ENCODE measurements at places on chromosomes 7 and 10.

DNA sequence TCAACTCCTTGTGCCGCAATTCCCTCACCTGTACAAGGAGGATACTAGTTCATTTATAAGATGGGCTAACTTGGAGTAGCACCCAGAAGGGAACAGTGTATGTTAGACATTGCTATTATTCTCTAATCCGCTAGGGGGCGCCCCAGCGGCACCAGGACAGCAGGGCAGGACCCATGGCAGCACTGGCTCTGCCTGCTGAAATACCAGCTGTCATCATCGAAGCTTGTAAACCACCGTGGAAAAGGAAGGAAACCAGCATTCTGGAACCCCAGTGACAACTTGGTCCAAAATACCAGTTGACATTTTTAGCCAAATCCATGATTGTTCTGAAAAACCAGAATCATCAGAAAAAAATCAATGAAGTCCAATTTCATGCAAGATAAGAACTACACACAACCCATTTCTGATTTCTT lies 134.4 kb downstream of the ITGA8 start:
- DNase-seq: peak; percentile 4

GRCh38 chr10:58467931-58468635 lies 44.6 kb upstream of the BICC1 start:
- DNase-seq: no peak

- DNase-seq: no peak
Observed at GRCh38 chr10:58393317-58393716, 8.1 kb downstream of the TFAM start.

- no peak for DNase-seq
Observed at GRCh38 chr10:122112625-122113160, 123.7 kb downstream of the TACC2 start.

GRCh38 chr7:155830961-155831806 lies 18.9 kb upstream of the SHH start:
- DNase-seq: no peak

- no peak for DNase-seq
Observed at GRCh38 chr10:106714734-106715555, 449.6 kb downstream of the SORCS1 start.

DNA sequence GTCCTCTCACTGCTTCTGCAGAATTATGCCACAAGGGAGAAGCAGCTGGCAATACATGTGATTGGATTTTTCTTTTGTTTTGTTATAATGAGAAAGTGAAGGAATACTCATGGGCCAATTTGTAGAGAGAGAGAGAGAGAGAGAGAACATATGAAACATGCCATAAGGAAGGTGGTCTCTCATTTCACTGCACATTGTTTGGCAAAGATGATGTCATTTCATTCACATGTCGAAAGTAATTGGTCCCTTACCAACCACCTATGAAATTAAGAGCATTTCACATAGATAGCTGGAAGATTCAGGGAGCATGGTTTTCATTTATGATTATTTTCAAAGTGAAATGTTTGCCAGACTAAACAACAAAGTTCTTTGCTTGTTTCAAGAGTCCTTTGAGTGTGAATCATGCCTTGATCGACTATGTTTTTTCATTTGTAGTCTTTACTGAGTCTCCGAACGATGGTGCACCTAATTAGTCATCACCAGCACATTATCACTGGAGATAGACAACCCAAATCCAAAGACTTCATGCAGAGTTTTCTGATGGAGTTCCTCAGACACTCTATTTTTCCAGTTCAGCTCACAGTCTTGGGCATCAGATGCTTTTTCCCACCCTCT lies 130.1 kb upstream of the ZEB1 start:
- no peak for DNase-seq

- no peak for DNase-seq
Observed at GRCh38 chr7:54996391-54996790, 22.4 kb upstream of the EGFR start.

GRCh38 chr7:94284104-94284503 lies 110.6 kb upstream of the COL1A2 start:
- DNase-seq: no peak

DNA sequence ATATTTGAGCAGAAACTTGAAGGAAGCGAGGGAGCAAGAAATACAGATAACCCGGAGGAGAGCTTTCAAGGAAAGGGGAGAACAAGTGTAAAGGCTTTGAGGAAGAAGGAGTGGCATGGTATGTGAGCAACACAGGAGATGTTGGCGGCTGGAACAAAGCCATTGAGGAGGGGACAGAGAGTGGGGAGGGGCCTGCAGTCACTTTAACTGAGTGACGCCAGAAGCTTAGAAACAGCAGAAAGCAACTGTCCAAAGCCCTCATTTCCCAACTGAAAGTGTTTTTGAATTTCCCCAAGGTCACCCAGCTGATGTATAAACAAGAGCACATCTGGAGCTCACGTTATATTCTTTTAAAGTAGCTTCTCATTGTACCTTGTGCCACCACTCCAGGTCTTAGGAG lies 19.1 kb downstream of the AUTS2 start:
- DNase-seq: no peak

- no peak for DNase-seq
Observed at GRCh38 chr7:6258440-6259182, 13.8 kb downstream of the CYTH3 start.
